ENCODE measurements at places on chromosomes 3 and 15.

DNA sequence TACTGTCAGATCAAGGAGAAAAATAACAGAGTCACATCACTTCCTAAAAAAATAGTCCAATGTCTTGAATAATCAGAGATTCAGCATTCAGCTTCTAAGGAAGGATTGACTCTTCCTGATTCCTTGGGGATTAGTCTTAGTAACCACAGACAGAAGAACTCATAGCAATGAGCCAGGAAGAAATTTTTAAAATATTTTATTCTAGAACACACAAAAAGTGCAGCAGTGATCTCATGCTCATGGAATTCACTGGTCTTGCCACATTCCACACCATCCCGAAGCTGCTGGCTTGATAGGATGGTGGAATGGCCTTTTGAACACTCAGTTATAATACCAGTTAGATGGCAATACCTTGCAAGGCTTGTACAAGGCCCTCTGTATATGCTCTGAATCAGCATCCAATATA, 43.0 kb upstream of the ABI3BP start:
- no peak for DNase-seq

DNA sequence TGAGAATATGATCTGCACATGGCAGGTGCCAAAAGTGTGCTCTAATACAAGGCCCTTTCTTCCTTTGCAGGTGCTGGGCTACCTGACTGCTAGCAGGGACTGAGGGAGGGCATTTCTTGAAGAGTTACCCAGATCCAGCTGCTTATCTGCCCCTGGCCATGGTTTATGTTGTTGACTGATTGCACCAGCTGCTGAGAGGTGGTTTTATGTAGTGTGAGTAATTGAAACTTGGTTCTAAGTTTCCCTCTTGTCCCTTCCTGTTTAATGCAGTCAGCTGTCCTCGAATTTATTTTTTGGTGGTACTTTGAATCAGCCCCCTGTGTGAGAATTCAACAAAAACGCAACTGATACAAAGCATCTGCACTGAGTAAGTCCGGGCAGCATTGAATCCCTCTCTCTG, 288.3 kb upstream of the C2CD4B start:
- peak; percentile 70 for DNase-seq

DNA sequence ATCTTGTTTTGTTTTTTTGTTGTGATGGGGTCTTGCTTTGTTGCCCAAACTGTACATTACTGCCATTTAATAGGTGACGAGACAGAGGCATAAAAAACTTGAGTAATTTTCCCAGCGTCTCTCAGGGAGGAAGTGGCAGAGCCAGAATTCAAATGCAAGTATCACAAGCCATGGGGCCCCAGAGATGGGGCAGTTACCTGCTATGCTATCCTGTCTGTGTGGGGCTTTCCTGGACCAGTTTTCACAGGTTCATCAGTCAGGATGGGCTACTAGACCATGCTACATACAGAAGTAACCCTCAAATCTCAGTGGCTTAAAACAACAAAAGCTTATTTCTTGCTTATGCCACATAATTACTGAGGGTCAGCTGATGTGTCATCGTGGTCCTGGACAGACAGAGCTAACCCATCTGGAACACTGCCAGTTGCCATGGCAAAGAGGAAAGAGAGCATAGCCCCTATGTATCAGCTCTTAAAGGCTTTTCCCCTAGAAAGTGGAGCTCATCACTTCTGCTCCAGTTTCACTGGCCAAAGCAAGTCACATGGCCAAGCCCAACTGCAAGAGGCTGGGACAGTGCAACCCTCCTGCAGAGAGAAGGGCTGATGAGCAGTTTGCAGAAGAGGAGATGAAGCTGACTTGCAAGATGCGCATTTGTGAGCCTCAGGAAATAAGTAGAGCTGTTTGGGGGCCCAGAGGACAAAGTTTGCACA, 31.7 kb upstream of the SYNM start:
- no peak for DNase-seq

DNA sequence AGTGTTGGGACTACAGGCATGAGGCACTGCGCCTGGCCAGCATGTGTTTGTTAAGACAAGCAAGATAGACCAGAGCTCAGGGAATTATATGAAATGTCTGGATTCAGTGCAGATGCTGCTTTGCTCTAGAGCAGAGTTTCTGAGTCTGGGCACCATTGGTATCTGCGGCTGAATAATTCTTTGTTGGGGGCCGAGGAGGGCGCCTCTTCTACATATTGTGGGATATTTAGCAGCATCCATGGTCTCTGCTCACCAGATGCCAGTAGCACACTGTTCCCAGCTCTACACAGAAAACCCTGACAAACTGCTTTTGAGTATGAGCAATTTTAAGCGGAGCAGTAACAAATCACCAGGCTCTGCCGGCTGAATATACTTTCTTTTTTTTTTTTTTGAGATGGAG, 3.6 kb upstream of the LDHAL6B start:
- DNase-seq, result no peak

- DNase-seq, result no peak
Measured at GRCh38 chr3:161403251-161403650, 31.9 kb upstream of the SPTSSB start.

GRCh38 chr3:20245781-20246180, 59.8 kb upstream of the SGO1 start:
- DNase-seq, result no peak

- no peak for DNase-seq
Measured at GRCh38 chr15:79560384-79560783, 128.2 kb downstream of the MINAR1 start.

- DNase-seq, result no peak
Measured at GRCh38 chr15:41950489-41950888, 21.9 kb downstream of the EHD4 start.

DNA sequence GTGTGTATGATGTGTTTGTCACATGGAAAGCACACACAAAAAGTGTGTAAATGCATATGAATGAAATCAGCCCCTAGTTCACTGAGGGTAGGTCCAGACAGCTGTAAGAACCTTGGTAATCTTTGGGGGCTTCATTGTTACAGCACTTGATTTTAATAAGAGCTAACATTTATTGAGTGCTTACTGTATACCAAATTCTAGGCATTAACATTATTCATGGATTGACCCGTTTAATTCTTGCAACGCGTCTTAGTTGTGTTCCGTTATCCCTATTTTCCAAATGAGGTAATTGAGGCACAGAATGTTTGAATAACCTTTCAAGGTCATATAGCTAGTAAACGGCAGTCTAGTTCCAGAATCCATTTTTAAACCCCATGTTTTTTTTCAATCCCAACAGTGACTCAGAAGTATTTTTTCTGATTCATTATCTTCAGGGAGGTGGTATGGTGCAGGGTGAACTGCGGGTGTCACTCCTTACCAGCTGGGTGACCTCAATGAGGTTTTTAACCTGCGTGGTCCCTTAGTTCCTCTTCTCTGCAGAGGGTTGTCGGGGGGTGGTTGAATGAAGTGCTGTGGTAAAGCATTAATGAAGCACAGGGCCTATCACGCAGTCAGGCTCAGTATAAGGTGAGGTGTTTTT, 14.2 kb downstream of the RAB8B start:
- peak; percentile 48 for DNase-seq

DNA sequence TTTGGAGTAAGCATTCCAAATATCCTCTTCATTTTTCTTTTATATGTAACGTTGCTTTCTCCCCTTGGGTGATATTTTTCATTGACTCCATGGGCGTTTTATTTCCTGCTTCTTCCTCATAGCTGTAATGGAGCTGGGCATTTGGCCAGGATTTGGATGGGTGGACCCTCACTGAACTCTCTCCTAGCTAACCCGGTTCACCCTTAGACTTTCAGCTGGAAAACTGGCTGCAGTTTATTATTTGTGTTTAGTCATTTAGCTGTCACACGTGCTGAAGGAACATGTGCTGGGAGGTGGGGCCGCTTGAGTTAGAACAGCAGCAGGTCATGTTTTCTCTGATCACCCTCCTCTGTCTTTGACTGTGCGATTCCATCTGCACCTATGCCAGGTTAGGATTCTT, 407.6 kb downstream of the ZIC1 start:
- no peak for DNase-seq

DNA sequence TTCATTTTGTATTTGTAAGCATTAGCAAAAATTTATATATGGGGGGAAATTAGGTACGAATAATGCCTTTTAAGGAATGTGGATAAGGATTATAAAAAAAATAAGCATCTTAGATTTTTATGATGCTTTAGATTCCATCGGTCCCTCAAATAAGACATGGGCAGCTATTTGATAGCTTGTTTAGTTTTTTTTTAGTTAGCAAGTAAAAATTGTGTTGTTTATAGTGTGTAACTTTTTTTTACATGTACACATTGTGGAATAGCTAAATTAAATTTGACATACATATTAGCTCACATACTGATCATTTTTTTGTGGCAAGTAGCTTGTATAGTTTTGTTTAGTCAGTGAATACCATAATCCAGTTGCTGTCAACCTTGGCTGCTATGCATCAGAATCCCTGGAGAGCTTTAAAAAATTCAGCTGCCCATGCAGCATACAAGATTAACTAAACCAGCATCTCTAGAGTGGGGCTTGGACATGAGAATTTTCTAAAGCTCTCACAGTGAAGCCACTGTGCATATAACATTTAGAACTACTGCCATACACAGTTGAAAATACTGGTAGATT, 53.9 kb downstream of the TMOD3 start:
- DNase-seq, result no peak

- no peak for DNase-seq
Measured at GRCh38 chr3:113038328-113038727, 47.5 kb downstream of the GTPBP8 start.

DNA sequence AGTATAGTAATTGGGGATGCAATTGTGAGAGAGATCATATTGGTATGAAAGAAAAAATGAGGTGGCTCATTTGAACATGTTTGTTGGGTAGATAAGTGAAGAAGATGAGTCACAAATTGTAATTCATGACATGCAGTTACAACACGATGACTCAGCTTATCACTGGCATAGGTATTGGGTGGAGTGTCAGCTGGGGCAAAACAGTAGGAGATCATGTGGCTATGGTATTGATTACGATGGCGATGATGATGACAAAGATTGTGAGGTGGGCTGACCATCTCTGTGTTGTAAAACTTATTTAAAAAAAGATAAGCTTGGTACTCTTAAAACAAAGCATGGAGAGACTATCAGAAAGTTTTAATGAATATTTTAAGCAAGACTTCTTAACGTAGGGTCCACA, 11.6 kb upstream of the DPH6 start:
- DNase-seq, result peak; percentile 83

- no peak for DNase-seq
Measured at GRCh38 chr3:16448639-16449070, 64.8 kb downstream of the RFTN1 start.

- no peak for DNase-seq
Measured at GRCh38 chr3:66378256-66378655, 122.6 kb downstream of the LRIG1 start.

DNA sequence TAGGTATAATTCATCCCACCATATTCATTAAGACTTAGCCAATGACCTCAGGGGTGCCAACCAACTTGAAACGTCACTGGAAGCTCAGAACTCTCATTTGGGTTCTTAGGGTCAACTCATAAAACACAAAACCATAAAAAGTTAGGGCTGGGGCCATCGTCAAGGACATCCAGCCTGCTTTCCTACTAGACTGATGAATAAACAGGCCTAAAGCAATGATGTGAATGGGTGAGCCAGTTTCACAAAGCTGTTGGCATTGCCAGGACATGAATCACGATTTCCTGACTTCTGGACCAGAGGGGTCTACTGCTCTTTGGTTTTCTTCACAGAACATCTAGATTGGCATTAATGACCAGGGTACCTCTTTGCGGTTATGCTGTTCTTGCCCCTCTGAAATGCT, 64.7 kb downstream of the EOMES start:
- DNase-seq, result no peak

DNA sequence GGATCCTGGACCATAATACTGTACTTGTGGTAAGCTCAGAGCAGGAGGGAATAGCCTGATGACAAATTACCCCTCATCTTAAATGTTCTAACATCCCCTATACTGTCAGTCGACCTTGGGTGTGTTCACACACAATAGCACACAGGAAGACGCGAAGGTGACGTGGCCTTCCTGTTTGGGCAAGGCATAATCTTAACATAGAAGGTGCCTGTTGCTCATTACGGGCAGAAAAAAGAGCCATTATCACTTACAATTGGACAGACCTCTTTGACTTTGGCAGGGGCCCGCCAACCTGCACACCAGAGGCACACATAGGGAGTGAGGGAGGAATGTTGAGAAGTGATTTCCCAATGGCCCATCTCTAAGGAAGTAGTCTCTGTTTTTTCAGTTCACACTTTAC, 144.2 kb downstream of the ANO10 start:
- no peak for DNase-seq

GRCh38 chr15:94164202-94164807, 67.1 kb upstream of the MCTP2 start:
- DNase-seq, result peak; percentile 64

GRCh38 chr3:38573556-38573955, 75.9 kb downstream of the SCN5A start:
- no peak for DNase-seq

DNA sequence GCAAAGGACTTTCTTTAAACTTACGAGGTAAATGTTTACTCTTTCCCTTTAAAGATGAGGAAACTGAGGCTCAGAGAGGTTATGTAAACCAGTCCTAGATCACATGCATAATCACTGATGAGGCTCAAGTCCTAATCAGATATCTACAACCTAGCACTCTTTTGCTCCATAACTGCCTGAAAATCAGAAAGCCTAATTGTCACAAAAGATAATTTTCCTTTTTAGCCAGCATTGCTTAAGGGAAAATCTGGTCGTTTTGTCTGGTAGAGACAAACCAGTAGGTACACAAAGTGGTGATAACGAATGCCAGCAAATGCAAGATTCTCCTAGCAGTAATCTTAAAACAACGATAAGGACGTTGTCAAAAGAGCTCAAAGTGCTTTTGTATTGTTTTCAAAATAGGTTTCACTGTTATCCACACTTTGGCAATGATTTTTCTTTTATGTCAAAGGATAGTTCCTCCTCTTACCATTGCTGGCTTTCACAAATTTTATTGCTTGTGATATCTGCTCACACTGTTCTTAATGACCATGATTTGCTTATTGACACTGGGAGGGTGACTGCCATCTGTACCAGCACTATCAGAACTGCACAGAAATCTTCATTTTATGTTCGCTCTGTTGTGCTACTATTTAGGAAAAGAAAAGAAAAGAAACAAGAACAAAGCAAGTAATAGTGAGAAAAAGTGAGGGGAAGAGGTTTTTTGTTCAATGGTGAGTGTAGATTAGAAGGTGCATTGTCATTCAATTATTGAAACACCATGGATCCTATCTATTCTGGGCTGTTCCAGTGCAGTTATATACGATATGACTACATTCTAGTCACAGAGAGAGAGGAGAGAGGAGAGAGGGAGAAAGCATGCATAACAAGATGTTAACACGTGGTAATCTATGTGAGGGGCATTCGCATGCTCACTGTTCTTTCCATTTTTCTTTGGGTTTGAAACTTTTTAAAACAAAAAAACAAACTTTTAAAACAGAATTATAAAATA, 13.7 kb downstream of the IQCH start:
- no peak for DNase-seq

DNA sequence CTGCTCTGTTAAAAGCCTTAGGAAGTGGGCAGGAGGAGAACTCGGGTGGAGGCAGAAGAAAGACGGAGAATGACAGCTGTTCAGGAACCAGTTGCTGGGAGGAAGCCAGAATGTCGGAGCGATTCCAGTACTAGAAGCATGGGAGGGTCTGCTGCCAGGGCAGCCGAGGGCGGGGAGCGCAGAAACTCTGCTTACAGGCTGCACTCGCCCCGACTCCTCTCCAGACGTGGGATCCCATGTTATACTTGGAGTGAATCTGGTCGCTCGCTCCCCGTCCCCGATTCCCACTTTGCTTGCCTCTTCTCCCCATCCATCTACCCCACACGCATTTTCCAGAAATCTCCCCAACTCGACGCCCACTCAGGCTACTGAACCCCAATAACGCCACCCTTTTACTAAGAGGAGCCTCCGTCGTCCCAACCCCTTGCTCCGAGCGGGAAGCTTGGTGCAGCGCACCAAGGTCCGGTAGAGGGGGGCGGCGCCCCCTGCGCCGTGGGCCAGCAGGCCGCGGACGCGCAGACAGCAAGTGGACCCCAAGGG, 665 bp downstream of the GATM start:
- no peak for DNase-seq

Data from hematopoietic multipotent progenitor cell treated with erythropoietin and hydrocortisone succinate and interleukin-3 and kit ligand, for 15 days (in vitro differentiated cells).